ENCODE measurements at places on chromosomes 1 and 21. TPM values are rescaled to one million over a fixed set of nuclear protein-coding genes. Genes with fewer than 3 reads are reported as not detected.

GRCh38 chr1:94999456-95000131, 72.7 kb upstream of the CNN3 start:
- H3K36me3 ChIP-seq = no peaks in the 10 kb centered on the region
- H3K4me3 ChIP-seq = no peak overlapping the region
- no peak for DNase-seq
- H3K4me1 ChIP-seq = no peaks in the 10 kb centered on the region
- no peaks in the 10 kb centered on the region for H3K27me3 ChIP-seq

DNA sequence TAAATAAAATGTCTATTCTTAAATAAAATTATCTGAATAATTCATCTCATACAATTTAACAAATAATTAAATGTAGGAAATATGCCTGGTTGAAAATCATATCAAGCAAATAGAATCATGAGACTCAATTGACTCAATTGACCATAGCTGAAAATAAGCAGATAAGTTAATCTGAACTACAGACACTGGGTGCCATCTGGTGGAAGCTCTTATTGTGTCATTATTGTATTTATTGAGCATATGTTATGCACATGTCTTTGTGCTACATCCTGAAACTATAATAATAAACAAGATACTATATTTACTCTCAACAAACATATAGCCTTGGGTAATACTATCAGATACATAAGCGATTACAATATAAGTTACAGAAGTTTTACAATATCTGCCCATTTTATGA, 41.0 kb downstream of the BRINP3 start:
- H3K27ac ChIP-seq = no peak overlapping the region
- no peak for DNase-seq
- no peaks in the 10 kb centered on the region for H3K36me3 ChIP-seq
- no peaks in the 10 kb centered on the region for H3K27me3 ChIP-seq
- no peaks in the 10 kb centered on the region for H3K4me1 ChIP-seq

DNA sequence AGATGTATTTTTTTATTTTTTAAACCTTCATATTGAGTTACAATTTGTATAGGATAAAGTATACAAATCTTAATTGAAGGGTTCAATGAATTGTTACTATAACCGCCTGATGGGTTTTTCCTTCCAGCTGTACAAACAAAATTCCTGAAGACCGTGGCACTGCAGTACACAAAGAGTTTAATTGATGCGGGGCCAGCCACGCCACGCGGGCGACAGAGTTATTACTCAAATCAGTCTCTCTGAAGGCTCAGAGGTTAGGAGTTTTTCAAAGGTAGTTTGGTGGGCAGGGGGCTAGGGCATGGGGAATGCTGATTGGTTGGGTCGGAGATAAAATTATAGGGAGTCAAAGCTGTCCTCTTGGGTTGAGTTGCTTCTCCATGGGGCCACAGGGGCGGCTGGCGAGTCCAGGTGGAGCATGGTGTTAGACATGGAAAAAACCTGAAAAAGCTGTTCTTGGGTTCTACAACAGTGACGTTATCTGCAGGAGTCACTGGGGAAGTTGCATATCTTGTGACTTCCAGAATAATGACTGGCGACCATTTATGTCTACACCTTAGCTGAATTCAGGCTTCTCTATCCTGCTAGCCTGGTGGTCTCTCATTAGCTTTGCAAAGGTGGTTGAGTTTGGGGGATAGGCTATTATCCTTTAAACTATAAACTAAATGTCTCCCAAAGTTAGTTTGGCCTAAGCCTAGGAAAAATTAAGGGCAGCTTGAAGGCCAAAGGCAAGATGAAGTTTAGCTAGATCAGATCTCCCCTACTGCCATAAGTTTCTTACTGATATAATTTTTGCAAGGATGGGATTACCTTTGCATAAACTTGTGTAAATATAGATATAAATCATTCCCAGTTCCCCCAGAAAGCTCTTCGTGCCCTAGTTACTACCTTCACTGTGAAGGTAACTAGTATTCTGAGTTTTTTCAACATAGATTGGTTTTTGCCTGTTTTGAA, 13.0 kb upstream of the TMEM9 start:
- peaks cover 46% of the 10 kb centered on the region for H3K27me3 ChIP-seq
- H3K4me3 ChIP-seq = no peak overlapping the region
- H3K27ac ChIP-seq = no peak overlapping the region
- no peak for DNase-seq

- peaks cover 10% of the 10 kb centered on the region for H3K4me1 ChIP-seq
- DNase-seq = no peak
- H3K36me3 ChIP-seq = no peaks in the 10 kb centered on the region
- no peak overlapping the region for H3K27ac ChIP-seq
- H3K4me3 ChIP-seq = no peak overlapping the region
Measured at GRCh38 chr1:40635763-40636500, 29.6 kb downstream of the RIMS3 start.

DNA sequence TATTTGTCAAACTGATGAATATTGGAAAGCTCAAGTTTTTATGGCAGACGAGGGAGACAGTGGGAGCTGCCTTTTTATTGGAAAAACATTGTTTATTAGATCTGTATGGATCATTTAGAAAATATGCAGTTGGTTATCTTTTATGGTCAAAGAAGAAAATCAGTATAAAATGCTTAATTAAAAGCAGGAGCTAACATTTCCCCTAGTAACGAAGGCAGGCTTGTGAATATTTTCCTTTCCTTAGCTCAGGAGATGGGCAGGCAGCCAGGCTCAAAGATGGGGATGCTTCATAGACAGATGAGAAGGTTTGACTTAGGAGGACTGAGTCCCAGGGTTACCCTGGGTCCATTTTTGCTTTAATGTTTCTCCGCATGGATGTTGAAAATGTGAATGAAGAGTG, 26.0 kb downstream of the ROR1 start:
- no peaks in the 10 kb centered on the region for H3K4me1 ChIP-seq
- peaks cover 10% of the 10 kb centered on the region for H3K27me3 ChIP-seq
- H3K4me3 ChIP-seq = no peak overlapping the region

DNA sequence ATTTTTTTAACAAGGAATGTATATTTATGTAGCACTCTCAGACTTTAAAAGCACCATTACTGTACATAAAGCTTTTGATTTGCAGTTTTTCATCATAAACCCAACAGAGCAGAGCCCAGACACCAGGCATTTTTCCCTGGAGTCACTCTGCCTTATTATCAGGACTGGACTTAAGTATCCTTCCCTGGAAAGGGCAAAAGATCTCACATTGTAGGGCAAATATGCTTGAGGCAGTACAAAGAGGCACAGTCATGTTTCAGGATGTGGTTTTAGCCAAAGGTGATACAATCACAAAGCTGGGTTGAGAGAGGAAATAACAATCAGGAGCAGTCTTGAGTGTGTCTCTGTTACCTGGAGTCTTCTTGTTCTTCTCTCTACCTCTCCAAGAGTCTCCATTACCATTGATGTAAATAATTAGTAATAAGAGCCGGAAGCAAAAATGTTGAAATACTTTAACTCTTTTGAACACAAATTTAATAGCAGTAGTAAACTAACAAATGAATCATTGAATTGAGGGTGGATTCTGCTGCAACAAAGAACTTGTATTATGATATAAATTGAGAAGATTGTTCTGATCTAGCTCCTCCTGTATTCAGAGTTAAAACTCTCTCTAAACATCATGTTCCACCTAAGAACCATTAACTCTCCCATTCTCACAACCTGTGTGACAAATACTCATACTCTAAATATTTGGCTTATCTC, 160.5 kb downstream of the LTN1 start:
- H3K4me3 ChIP-seq = peak overlapping the region; percentile 75
- peaks cover 16% of the 10 kb centered on the region for H3K36me3 ChIP-seq
- peaks cover 58% of the 10 kb centered on the region for H3K4me1 ChIP-seq

DNA sequence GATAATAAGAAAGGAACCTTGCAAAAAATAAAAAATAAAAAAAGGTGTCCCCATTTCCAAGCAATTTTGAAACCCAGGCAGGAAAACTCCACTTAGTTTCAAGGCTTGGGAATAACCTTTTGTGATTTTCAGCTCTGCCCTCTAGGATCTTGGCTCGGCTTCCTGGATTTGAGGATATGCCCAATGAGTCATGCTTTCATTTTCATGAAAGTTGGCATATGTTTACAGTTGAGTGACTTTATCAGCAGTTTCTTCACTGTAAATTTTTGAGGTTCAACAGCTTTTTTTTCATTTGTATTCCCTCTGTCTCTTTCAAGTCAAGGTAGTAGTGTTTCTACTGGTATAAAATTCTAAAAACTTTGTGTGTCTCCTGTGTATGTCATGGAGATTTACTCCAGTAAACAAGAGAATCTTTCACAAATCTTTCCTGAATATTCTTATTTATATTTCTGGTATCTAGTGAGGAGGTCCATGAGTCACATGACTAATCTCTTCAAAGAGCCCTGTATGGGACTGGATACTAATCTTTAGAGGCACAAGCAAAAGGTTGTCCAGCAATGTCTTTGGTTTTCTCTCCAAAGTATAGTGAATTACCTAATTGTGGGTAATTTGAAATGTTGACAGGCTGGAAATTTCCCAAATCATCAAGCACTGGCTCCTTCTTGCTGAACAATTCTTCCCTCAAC, 335.3 kb downstream of the BRINP2 start:
- no peaks in the 10 kb centered on the region for H3K4me1 ChIP-seq
- H3K27ac ChIP-seq = no peak overlapping the region
- no peak for DNase-seq
- no peaks in the 10 kb centered on the region for H3K36me3 ChIP-seq
- H3K27me3 ChIP-seq = no peaks in the 10 kb centered on the region
- no peak overlapping the region for H3K4me3 ChIP-seq

DNA sequence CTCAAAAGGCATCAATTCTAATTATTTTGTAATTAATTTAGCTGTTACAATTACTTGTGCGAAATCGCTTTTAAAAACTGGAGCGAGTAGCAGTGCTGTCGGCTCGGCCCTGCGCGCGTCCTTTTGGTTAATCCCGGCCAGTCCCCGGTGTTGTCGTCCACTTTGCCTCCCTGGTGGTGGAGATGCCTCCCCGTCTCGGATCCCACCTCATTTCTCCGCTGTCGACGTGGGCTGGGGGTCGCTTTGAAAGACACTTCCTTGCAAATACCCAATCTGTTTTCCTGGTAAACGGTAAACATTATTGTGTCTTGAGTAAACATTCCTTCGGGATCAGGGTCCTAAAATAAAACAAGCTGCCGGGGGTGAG, 3.7 kb downstream of the FOXD3 start:
- H3K4me1 ChIP-seq = peaks cover 32% of the 10 kb centered on the region
- peak overlapping the region; percentile 19 for H3K4me3 ChIP-seq
- peak overlapping the region; percentile 6 for H3K27ac ChIP-seq
- peaks cover 11% of the 10 kb centered on the region for H3K36me3 ChIP-seq

DNA sequence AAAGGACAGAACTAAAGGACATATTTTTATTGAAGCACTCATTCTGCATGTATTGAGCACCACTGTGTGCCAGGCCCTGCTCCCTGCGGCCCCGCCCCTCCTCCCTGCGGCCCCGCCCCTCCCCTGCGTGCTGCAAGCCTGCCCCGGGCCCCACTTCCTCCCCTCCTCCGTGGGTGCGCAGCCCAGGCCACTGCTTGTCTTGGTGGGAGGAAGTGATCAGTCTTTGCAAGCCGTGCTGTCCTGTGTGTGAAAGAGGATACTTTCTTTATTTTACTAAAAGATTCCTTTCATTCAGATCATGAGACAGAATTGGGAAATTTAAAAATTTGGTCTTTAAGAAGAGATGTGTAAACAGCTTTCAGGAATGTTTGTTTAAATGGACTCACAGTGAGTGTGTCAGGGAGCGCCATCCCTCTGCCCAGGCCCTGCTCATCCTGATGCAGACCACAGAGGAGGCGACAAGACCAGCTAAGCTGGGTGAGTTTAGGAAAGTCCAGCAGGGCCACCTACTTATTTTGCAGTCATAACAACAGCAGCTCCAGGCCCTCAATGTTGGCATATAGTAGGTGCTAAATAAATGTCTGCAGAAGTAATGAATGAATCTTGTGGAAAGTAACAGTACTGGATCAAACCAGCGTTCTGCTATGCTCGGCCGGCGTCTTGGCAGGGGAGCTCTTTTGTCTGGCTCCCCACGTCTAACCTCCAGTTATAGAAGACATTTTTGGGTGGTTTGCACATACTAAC, 88.3 kb upstream of the SELENON start:
- H3K36me3 ChIP-seq = peaks cover 2% of the 10 kb centered on the region
- peak overlapping the region; percentile 20 for H3K4me3 ChIP-seq
- peak overlapping the region; percentile 58 for H3K27ac ChIP-seq
- peaks cover 20% of the 10 kb centered on the region for H3K4me1 ChIP-seq
- peak; percentile 80 for DNase-seq
- H3K27me3 ChIP-seq = peaks cover 13% of the 10 kb centered on the region

DNA sequence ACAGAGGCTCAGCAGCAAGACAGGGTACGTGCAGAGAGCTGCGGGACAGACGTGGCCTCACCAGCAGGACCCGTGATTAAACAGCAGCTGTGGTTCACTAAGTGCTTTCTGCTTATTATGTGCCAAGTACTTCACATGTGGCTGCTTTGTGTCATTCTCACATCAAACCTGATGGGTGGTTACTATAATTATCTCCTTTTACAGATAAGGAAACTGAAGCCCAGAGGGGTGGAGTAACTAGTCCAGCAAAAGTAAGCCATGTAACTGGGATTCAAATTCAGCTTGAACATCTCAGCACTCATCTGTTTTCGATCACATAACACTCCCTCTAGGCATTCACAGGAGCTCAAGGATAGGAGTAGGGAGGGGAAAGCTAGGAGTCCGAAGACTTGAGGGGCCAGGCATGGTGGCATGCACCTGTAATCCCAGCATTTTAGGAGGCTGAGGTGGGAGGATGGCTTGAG, 50.8 kb upstream of the CLIC4 start:
- peaks cover 14% of the 10 kb centered on the region for H3K27me3 ChIP-seq
- no peak overlapping the region for H3K27ac ChIP-seq
- H3K4me1 ChIP-seq = peaks cover 7% of the 10 kb centered on the region
- no peak for DNase-seq

DNA sequence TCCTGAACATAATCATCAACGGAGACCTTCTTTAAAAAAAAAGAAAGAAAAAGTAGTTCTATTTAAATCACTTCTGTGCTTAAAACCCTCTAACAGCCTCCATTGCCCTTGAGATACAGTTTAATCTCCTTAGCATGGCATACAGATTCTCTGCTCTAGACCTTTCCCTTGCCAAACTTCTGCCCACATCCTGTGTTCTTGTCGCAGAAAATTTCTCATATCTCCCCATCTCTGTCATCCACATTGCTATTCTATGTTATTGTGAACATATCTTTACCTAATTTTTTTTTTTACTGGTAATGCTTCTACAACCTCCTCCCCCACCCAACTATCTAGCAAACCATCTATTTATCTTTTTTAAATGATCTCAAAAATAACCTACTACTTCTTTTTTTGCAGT, 135.7 kb upstream of the PROX1 start:
- H3K27ac ChIP-seq = no peak overlapping the region
- H3K4me3 ChIP-seq = no peak overlapping the region
- peak; percentile 56 for DNase-seq

GRCh38 chr1:17957588-17958267, 149.9 kb upstream of the IGSF21 start:
- no peaks in the 10 kb centered on the region for H3K36me3 ChIP-seq
- no peaks in the 10 kb centered on the region for H3K27me3 ChIP-seq
- H3K4me3 ChIP-seq = no peak overlapping the region
- no peaks in the 10 kb centered on the region for H3K4me1 ChIP-seq

The HHIPL2 gene
- 0.19 TPM for total RNA-seq

The IFI44L gene
- total RNA-seq = 23.5 TPM

The ICOSLG gene
- 8.3 TPM for total RNA-seq

The PDC gene
- total RNA-seq = not detected
